ENCODE measurements at places on chromosomes 3 and 15.

GRCh38 chr3:62145086-62145757 is 228.1 kb downstream of the FEZF2 start:
- DNase-seq, result no peak

- DNase-seq, result no peak
Measured at GRCh38 chr3:134643150-134643675, 7.6 kb downstream of the KY start.

DNA sequence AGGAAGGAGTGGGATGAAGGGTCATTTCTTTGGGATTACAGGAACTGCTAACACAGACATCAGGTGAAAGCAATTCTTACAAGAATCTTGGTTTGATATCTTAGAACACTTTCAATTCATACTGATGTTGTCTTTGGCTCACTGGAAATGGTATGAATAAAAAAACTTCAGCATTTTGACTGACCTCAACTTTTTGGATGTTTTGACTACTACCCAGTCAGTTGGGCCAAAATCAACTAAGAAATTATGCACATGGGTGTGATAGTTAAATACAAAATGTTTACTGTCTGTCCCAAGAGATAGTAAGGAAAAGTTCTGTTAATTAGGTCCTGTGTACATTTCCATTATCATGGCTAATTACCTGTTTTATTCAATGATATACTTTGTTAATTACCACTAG is 165.5 kb upstream of the LRIG1 start:
- DNase-seq, result no peak

- DNase-seq, result no peak
Measured at GRCh38 chr3:52030714-52031310, 25.6 kb downstream of the DUSP7 start.

GRCh38 chr15:71096676-71097075 is 18.6 kb upstream of the THSD4 start:
- no peak for DNase-seq

- no peak for DNase-seq
Measured at GRCh38 chr3:1292571-1293071, 199.8 kb downstream of the CNTN6 start.

GRCh38 chr15:68421798-68422402 is 10.1 kb downstream of the ITGA11 start:
- DNase-seq, result peak; percentile 33

GRCh38 chr3:181558870-181559269 is 152.9 kb upstream of the SOX2 start:
- no peak for DNase-seq

DNA sequence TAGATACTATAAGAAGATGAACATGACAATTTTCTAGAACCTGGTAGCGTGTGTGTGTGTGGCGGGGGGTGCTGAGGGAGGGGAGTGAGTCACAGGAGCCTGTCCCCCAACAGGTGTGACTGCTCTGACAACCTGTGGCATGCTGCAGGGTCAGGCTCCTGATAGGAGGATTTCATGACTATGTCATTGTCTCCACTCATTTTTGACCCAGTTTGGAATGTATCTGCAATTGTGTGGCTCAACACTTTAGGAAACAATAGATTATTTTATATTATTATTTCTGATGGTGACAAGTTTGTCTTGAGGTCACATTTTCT is 9.3 kb upstream of the VILL start:
- DNase-seq, result no peak

DNA sequence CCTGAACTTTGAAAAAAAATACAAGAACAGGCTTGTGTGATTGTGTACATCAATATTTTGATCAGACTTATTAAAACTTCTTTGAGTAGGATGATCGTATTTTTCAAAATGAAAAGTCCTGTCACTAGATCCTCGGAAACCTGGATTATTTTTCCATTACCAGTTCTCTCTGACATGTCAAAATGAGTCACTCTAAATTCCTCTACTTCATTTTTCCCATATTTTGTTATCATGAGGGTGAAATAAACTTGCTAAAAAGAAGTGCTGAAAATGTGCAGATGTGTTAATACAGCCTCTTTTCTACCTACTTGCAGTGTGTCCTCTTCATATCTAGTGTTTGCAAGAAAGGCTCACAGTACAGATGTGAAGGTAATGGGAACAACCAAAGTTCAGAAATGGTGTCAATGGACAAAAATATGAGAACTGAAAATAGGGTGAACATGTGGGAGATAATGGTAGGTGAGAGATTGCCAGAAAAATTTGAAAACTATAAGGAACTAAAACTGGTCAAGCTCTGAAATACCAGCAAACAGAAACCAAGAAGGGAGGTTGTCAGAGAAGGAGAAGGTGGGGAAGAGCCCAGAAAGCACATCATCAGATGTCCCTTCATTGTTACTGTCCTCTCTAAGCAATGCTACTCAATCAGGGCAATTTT is 108.2 kb downstream of the EOMES start:
- no peak for DNase-seq

DNA sequence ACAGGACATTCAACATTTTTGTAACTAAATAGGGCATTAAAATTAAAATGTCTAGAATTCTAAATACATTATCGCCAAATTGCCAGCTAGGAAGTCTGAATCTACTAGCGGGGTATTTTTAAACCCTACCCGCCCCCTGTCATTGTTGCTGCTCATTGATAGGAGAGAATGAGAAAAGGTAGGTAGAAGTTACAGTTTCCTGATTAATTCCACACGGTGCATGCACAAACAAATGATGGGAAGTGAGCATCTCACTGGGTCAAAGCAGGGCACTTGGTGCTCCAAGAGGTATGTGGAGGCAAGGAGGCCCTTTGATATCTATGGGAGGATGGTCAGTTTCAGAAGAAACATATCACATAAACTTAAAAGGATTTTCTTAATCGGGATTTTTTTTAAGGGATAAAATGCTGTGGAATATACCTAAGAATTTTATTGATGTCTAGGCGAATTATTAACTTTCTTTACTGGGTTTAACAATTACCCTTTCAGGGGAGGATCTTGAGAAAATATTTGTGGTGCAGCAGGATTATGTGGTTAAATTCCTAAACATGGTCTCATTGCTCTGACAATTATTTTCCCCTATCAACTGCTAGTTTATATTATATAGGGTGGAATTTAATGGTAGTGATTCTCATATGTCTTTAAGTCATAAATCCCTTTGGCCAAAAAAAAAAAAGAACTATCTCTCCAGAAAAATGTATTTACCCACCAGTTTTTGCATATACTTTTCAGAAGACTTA is 236.0 kb upstream of the GOLGA6L4 start:
- no peak for DNase-seq

- DNase-seq, result no peak
Measured at GRCh38 chr3:146466604-146467003, 2.8 kb downstream of the PLSCR2 start.

- DNase-seq, result no peak
Measured at GRCh38 chr3:123984957-123985356, 7.0 kb downstream of the ROPN1 start.

DNA sequence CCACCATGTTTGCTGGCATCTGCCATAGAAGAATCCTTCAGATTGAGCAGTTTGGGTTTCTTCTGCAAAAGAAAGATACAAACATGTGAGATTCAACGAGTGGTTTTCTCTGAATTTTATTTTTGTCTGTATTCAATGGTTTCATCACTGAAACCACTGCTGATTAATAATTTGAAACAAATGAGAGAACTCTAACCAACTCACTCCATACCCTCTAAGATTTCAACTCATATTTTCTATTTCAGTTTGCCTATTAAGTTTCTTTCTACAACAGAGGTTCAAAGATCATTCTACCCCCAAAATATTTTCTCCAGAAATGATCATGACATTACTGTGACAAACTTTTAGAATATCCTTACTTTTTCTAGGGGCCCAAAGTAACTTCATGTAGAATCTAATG is 38.7 kb upstream of the MAN2C1 start:
- no peak for DNase-seq

- no peak for DNase-seq
Measured at GRCh38 chr3:966341-966740, 126.5 kb upstream of the CNTN6 start.

- DNase-seq, result no peak
Measured at GRCh38 chr3:112127522-112128494, 5.2 kb downstream of the GCSAM start.

DNA sequence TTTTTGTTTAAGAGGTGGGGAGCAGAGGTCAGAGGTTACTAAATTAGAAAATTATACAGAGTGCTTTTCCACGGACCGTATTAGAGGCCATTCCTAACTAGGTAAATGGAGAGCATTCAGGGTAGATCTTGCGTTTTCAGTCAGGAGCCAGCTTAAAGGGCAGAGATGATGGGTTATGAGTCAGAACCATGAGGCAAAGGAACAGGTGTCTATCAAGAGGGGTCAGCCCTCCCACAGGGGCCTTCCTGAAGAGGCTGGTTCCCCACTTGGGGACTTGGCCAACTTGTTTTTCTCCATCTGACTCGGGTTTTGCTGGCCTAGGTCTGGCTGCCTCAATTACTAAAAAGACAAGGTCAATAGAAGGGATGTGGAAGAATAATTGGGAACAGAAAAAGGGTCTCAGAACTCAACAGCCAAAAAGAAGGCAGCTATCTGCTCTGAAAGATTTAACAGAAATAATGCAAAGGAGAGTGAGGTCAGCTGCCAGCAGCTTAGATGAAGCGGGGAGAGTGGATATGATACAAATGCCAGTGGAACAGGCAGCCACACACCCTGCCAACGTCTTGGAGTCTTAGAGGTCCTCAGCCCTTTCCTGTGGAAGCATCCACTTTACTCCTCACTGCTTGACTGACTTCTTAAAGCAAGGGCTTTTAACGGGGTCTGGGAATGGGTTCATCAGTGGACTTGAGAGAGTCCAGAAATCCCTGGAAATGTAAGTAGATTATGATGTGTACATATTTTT is 17.6 kb downstream of the MTMR14 start:
- no peak for DNase-seq

GRCh38 chr3:45180051-45180450 is 33.9 kb upstream of the CDCP1 start:
- DNase-seq, result no peak

GRCh38 chr3:2567451-2567850 is 468.8 kb downstream of the CNTN4 start:
- no peak for DNase-seq

DNA sequence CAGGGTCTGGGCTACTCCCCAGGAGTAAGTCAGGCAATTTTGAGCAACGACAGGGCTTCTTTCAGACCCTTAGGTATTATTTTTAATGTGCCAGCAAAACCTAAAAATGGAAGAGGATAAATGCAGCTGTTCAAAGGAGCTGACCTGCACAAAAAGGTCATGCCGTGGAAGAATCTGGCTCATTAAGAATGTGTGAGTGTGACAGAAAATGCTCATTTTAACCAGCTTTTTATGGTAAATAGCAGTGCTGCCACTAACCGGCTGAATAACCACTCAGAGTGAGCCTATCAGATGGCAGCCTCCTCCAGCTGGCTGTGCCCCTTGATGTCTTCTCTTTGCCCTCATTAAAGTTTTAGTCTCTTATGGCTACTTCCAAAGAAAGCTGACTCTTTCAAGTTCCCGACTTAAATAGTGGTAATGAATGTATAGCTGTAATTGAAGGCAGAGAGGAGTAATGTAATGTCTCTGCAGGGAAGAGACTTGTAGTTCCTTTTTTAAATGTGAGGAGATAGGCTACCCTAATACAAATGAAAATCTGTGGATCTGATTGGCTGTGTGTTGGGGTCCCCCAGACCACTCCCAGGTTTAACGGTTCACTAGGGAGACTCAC is 9.5 kb upstream of the FSTL1 start:
- DNase-seq, result no peak
